Skeletal muscle tissue (tissue), 5 donors: ENCODE measurements at places on chromosomes 2 and 18. TPM values are rescaled to one million over a fixed set of nuclear protein-coding genes. Genes with fewer than 3 reads are reported as not detected.

The RNF181 gene
- total RNA-seq = 74.1 TPM

The IL1F10 gene
- total RNA-seq = not detected

The IL37 gene
- total RNA-seq = not detected

The ARHGAP28 gene
- 29.7 TPM for total RNA-seq

The TWIST2 gene
- 6.8 TPM for total RNA-seq

The MEP1B gene
- not detected for total RNA-seq

The LYPD6 gene
- 2.1 TPM for total RNA-seq

The GALR1 gene
- total RNA-seq = not detected

The NEB gene
- 833 TPM for total RNA-seq

The WDR33 gene
- total RNA-seq = 41.2 TPM

The ARHGEF4 gene
- 11.5 TPM for total RNA-seq

The FOXD4L1 gene
- total RNA-seq = not detected

The CARF gene
- total RNA-seq = 14.6 TPM

The SLC9A4 gene
- total RNA-seq = not detected

The KCNG2 gene
- 0.52 TPM for total RNA-seq

The CFAP65 gene
- not detected for total RNA-seq

The C2orf15 gene
- not detected for total RNA-seq

The KYNU gene
- total RNA-seq = 1.0 TPM

The AGAP1 gene
- 18.3 TPM for total RNA-seq

The DBI gene
- total RNA-seq = 76.7 TPM

The TP53I3 gene
- total RNA-seq = 25.1 TPM

The KCNE4 gene
- 7.3 TPM for total RNA-seq

The INO80C gene
- 4.7 TPM for total RNA-seq

The DSG2 gene
- total RNA-seq = 2.6 TPM

The SMYD5 gene
- 18.8 TPM for total RNA-seq

The MARCO gene
- 0.52 TPM for total RNA-seq

The RPRD1A gene
- total RNA-seq = 35.0 TPM

The ATG16L1 gene
- total RNA-seq = 18.3 TPM

The HOXD13 gene
- total RNA-seq = under 0.01 TPM

The CCDC102B gene
- total RNA-seq = 21.9 TPM

The NEURL3 gene
- not detected for total RNA-seq

The RHOB gene
- total RNA-seq = 146 TPM

The C18orf54 gene
- total RNA-seq = 2.6 TPM

The DSC2 gene
- total RNA-seq = 4.2 TPM

The ASB18 gene
- 3.1 TPM for total RNA-seq

The SRD5A2 gene
- total RNA-seq = not detected

The UGT1A10 gene
- not detected for total RNA-seq

The VWC2L gene
- total RNA-seq = 0.52 TPM

The FBXO15 gene
- total RNA-seq = 1.0 TPM

The ABCG5 gene
- total RNA-seq = not detected

The CHST10 gene
- 12.5 TPM for total RNA-seq

The KCNJ3 gene
- total RNA-seq = 4.2 TPM

The RAD51AP2 gene
- not detected for total RNA-seq

The GKN1 gene
- total RNA-seq = not detected

The VIT gene
- total RNA-seq = 6.8 TPM

The NAT8 gene
- not detected for total RNA-seq

The ANKRD53 gene
- 0.52 TPM for total RNA-seq

The AKAIN1 gene
- not detected for total RNA-seq

The BOK gene
- total RNA-seq = 25.1 TPM

The STARD6 gene
- total RNA-seq = not detected

The UPP2 gene
- not detected for total RNA-seq

The UGT1A6 gene
- 0.52 TPM for total RNA-seq

The POLR1B gene
- 20.9 TPM for total RNA-seq
